Thoracic aorta (tissue), 2 donors: ENCODE measurements at places on chromosomes 1 and 21. TPM values are rescaled to one million over a fixed set of nuclear protein-coding genes. Genes with fewer than 3 reads are reported as not detected.
A peak's percentile ranks its signal among the peaks of the same experiment; 100 is the strongest.

GRCh38 chr1:84489766-84490165 is 10.7 kb downstream of the RPF1 start:
- no peak for DNase-seq

GRCh38 chr21:32299695-32300094 is 1.0 kb downstream of the MRAP start:
- DNase-seq, result no peak

DNA sequence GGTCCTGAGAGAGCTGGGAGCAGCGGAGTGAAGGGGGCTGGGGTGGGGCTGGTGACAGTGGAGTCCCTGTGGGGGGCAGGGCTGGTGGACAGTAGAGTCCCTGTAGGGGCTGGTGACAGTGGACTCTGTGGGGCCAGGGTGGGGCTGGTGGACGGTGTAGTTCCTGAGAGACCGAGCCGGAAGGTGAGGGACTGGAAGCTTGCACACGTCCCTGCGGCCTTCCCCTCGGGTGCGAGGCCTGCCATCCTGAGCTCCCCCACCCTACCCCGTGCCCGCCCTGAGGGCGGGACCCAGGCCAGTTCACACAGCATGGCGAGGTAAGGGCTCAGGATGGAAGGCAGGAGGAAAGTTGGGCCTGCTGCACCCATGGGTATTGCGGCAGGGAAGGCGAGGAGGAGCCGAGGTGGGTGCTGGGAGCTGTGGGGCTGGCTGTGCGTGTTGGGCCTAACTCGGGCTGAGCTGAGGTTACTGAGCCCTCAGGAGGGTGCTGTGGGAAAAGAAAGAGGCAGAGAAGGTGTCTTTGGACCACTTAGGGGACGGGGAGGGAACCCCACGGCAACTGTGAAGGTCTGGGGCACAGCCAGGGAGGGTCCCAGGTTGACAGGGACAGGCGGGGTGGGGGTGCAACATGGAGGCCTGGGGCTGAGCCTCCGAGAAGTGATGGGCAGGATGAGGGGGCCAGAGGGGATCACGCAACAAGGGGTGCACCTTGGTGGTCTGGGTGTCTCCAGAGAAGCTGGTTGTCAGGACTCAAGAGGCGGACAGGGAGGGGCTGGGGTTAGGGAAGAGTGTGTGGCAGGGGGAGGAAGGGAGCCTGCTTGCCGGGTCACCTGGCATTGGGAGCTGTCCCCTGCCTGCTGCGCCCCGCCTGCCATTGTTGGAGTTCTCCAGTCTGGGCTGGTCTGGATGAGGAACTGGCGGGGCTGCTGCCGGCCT is 60.8 kb downstream of the PRKCZ start:
- DNase-seq, result no peak

- DNase-seq, result no peak
Observed at GRCh38 chr1:55484173-55484572, 269.0 kb upstream of the USP24 start.

- DNase-seq, result peak; percentile 81
Observed at GRCh38 chr1:3543076-3544039, 68.0 kb downstream of the MEGF6 start.

KIF17 gene
- 3.2 TPM for total RNA-seq
